ENCODE measurements at places on chromosomes 12 and 14. TPM values are rescaled to one million over a fixed set of nuclear protein-coding genes. Genes with fewer than 3 reads are reported as not detected.

The SDS gene
- total RNA-seq, result not detected

The BCL2L14 gene
- not detected for total RNA-seq

The CRIP1 gene
- 8.3 TPM for total RNA-seq

The ISM2 gene
- total RNA-seq, result not detected
